ENCODE measurements at places on chromosomes 7 and 10.

- no peak for DNase-seq
Measured at GRCh38 chr10:119575506-119575905, 21.3 kb downstream of the TIAL1 start.

- no peak for DNase-seq
Measured at GRCh38 chr7:66050990-66051448, 24.6 kb upstream of the ASL start.

DNA sequence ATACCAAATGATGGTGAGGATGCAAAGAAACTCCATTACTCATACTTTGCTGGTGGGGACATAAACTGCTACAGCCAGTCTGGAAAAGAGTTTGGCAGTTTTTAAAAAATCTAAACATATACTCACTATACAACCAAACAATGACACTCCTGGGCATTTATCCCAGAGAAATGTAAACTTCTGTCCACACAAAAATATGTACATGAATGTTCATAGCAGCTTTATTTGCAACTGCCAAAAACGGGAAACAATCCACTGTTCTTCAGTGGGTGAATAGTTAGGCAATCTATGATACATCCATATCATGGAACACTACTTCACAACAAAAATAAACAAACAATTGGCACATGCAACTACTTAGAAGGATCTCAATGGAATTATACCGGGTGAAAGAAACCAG lies 276.4 kb upstream of the SP8 start:
- no peak for DNase-seq

- DNase-seq: no peak
Measured at GRCh38 chr10:86311190-86311589, 55.4 kb downstream of the GRID1 start.

DNA sequence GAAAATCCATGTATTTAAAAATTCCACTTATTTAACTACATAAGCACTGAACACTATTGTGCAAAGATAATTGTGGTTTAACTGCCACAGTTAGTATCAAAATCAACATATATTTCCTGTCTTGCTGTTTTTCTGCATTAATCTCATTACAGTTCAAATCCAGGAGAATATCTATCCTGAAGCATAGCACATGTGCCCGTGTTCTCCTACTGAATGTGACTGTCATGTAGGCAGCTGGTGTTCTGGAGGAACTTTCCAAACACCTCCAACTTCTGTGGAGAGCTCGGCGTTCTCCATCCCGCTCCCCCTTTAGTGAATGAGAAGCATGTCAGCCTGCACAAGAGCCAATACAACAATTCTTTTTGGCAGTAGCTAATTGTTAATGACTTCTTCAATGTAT lies 76.4 kb upstream of the IKZF1 start:
- no peak for DNase-seq

- DNase-seq: no peak
Measured at GRCh38 chr10:76429368-76430060, 998.1 kb downstream of the LRMDA start.

GRCh38 chr10:44065788-44066526 lies 318.9 kb downstream of the CXCL12 start:
- no peak for DNase-seq

DNA sequence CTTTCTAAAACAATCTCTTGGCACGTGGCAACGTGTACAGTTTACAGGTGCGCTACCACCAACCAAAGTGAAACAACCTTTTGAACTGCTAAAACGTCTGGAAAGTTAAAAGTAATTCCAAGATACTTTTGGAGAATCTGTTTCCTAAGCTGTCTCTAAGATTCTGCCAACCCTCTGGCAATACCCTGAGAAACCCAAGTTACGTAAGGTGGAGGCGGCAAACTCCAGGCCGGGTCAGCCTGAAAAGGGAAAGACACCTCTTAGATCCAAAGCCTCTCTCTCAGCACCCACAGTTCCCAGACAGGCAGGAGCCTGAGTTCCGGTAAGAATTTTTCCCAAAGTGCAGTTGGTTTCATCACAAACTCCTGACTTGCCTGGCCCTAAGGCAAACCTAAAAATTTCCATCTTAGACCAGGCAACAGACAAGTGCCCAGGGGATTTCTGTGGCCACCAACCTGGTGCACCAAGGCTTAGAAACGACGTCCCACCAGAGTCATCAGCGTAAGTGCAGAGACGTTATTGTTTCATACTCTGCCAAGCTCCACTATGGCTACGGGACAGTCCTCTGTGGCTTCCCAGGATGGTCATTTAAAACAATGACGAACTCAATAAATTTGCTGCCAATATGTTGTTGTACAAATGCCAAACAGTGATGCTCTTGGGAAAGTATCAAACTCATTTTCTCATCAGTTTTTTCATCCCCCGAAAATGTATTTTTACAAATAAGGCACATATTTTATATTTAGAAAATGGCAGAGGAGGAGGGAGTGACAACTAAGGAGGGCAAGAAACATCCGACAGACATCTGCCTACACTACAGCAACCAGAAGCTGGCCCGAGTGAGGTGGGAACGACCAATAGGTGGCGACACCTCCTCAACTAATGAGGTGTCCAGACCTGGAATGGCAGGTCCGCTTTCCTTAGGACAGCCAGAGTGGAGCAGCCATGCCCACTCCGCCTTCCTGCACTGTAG lies 205.8 kb upstream of the FRMD4A start:
- peak; percentile 74 for DNase-seq

- DNase-seq: no peak
Measured at GRCh38 chr10:1015688-1016087, 10.0 kb downstream of the IDI2 start.

Measured in activated T-cell treated with anti-CD3 and anti-CD28 coated beads, Interleukin-2, amount 50 U/mL, for 48 hours (primary cell).